Epithelial cell of alveolus of lung (primary cell): ENCODE measurements at places on chromosomes 2 and 18. TPM values are rescaled to one million over a fixed set of nuclear protein-coding genes. Genes with fewer than 3 reads are reported as not detected.

The SLC4A3 gene
- 3.8 and 4.0 TPM in 2 replicates for total RNA-seq

The DSG1 gene
- total RNA-seq: not detected in 2 replicates

The MRPS5 gene
- 36.6 and 50.4 TPM in 2 replicates for total RNA-seq

The VWC2L gene
- total RNA-seq: not detected in 2 replicates

The TMEM37 gene
- 0.13 and 9.8 TPM in 2 replicates for total RNA-seq

The FAP gene
- total RNA-seq: 15.5 and 118 TPM in 2 replicates

The PCARE gene
- total RNA-seq: not detected in 2 replicates

The MC4R gene
- total RNA-seq: not detected in 2 replicates

The CNOT9 gene
- total RNA-seq: 39.6 and 68.0 TPM in 2 replicates

The FLACC1 gene
- total RNA-seq: 0.32 TPM in 1 of 2 replicates, not detected in the other

The VPS4B gene
- 25.7 and 36.1 TPM in 2 replicates for total RNA-seq

The UGT1A8 gene
- not detected in 2 replicates for total RNA-seq

The MTA3 gene
- total RNA-seq: 16.4 and 27.5 TPM in 2 replicates

The NTSR2 gene
- not detected in 2 replicates for total RNA-seq

The CD207 gene
- not detected in 2 replicates for total RNA-seq

The CRYGD gene
- not detected in 2 replicates for total RNA-seq

The SAP130 gene
- total RNA-seq: 8.8 and 13.6 TPM in 2 replicates

The UGT1A4 gene
- not detected in 2 replicates for total RNA-seq

The SLC66A3 gene
- total RNA-seq: 18.5 and 33.9 TPM in 2 replicates

The ARID5A gene
- 9.9 and 11.2 TPM in 2 replicates for total RNA-seq

The MPPE1 gene
- 14.2 and 40.8 TPM in 2 replicates for total RNA-seq

The CCDC85A gene
- 0.78 TPM in 1 of 2 replicates, not detected in the other for total RNA-seq

The DNAH7 gene
- 0.08 and 1.3 TPM in 2 replicates for total RNA-seq

The NT5DC4 gene
- total RNA-seq: not detected in 2 replicates
